Stimulated activated CD4-positive, alpha-beta T cell treated with anti-CD3 and anti-CD28 coated beads, Interleukin-1b, Interleukin-23, amount 100 ng/mL, for 1 hour (primary cell): ENCODE measurements at places on chromosomes 5 and 9.

GRCh38 chr9:125932746-125933455, 185.7 kb downstream of the PBX3 start:
- no peak for DNase-seq

- DNase-seq: peak; percentile 11
These were observed 603 bp downstream of the DENND1A start for GRCh38 chr9:123929177-123929869.

DNA sequence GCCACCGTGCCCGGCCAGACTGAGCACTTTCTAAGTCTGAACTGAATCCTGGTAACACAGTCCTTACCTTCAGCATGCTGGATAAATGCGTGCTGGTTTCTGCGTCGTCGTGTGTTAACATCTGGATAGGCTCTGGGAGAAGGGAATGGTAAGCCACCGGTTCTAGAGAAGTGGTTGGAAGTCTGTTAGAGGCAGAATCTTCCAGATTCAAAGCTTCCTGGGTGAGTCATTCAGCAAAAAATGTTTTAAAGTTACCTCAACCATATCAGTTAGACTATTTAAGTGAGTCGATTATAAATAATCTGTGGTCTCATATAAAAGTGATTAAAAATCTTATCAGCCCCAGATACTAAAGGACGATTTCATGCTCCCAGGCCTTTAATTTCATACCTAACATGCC, 256.5 kb upstream of the NFIL3 start:
- no peak for DNase-seq

GRCh38 chr9:136353757-136354488, 9.6 kb downstream of the DNLZ start:
- no peak for DNase-seq

DNA sequence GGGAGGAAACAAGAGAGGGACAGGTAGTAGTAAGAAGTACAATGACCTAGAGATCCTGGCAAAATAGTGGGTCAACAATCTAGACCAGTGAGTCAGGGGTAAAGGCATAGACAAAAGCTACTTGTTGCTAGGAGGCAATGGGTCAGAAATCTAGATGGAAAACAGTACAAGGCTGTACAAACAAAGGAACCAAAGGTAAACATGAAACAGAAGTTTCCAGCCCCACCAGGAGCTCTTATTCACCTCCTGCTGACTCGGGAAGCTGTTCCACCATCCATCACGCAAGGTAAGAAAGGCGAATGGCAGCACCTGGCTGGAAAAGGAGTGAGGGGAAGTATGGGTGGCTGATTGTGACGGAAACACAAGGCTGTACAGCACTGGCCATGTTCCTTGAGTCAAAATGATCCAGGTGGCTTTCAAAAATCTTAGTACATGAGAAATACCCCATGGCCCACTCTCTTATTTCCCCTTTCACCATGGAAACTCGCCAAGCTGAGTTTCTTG, 70.5 kb upstream of the RAI14 start:
- no peak for DNase-seq

- DNase-seq: no peak
These were observed 41.5 kb downstream of the SH3PXD2B start for GRCh38 chr5:172412724-172413286.

DNA sequence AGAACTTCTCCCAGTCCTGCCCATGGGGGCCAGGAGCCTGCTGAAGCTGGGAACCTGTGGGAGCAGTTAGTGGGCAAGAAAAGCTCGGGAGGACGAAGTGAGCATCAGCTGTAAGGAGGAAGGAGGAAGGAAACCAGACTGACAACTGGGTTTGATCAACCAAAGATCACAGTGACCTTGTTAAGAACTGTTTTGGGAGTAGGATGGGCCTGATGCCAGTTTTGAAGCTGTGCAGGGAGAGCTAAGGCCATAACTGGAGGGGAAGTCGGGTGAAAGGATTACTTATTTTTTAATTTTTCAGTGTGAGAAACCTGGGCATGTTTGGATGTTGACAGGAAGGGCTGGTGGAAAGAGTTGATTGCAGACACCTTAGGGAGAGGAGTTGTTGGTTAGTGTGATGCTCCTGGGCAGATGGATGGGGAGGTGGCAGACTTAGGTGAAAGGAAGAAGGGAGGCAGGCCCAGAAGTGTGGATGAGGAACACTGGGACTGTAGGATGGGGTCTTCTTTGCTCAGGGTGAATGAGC, 58.3 kb upstream of the KLF4 start:
- no peak for DNase-seq

- DNase-seq: no peak
These were observed 584.6 kb downstream of the ANXA1 start for GRCh38 chr9:73736270-73736669.
